ENCODE measurements at places on chromosomes 2 and 18.

DNA sequence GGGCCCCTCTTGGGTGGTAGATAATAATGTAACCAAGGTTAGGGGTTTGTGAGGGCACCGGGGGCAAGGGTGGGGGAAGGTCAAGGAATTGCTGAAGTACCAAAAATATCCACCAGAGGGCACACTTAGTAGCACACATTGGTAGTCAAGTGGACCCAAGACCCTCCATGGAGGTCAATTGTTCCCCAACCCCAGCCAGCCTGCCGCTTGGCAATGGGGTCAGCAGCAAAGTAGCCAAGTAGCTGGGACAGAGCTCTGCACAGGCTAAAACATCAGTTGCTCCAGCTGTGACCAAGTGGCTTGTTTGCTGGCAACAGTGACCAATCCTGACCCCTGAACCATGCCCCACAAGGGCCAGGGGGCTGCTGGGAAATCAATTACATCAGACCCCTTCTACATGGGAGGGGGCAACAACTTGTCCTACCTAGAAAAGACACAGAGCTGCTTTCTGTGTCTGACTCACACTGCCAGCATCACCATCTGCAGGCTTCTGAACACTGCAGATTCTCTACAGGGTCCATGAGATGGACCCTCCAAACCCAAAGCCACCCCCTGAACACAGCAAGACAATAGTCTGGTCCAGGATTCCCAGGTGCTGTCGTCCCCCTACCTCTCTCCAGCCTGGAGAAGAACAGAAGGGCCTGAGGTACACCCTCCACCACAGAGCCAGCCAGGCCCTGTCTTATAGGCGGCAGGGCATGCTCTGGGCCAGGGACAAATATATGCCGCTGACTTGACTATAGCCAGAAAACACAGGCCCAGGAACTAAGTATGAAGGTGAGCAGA lies 76.0 kb downstream of the EMX1 start:
- peak; percentile 18 for DNase-seq

DNA sequence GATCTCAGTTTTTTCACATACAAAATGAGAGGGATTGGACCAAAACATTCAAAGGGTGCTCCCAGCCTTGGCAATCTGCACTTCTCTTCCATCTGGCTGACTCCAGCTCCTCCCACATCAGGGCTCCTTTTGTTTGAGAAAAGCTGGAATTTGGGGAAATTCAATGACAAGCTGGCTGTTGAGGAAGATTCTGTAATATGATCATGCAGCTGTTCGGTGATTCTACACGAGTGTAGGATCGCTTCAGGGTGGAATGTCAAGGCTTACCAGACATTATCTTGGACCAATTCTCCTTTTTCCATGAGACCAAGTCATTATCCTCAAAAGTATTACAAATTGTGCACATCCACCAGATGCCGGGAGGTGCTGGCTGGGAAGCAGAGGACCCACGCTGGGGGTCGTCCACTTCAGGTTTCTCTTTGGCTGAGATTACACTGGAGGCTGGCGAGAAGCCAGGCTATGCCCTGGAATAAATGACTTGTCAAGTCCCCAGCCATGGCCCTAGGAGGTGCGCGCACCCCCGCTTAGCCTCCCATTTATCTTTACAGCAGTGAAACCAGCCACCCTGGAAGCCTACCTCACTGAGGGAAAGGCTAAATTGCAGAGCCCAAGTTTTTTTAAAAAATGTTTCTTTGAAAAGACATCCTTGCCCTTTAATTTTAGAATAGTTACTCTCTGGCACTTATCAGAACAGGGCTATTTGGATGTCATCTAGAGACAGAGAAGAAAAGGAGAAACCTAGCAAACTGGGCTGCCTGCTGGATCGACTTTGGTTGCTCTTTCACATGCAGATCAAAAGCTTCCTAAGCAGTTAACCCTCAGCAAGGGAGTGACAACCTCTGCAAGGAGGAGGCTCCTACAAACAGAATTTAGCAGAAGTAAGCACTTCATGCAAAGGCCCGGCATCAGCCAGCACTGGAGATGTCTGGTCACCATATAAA lies 42.5 kb upstream of the LCLAT1 start:
- no peak for DNase-seq

- DNase-seq = peak; percentile 24
Measured at GRCh38 chr2:24009680-24010476, at the start of gene MFSD2B. MFSD2B (plus strand) TSS chr2:24010085; CDS start chr2:24010097, 12 bp downstream.

DNA sequence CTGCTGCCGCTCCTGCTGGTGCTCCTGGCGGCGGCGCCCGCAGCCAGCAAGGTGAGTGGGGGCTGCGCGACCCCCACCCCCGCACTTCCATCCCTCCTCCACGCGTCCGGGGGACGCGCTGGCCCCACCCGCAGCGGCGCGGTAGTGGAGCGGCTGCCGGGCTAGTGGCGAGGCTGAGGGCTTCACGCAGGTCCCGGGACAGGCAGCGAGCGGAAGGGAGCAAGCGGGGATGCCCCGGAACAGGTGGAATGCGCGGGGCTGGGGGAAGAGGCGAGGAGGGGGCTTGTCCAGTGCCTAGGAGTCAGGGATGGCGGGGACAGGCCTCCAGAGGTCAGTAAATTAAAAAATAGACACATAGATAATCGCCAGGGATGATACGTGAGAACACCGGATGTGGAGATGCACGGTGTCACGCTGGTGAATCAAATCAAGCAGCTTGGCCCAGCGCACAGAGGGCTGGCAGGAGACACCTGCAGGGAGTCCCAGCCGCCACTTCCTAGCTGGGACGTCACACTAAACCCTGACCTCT lies 403 bp downstream of the COL4A3 start:
- no peak for DNase-seq

DNA sequence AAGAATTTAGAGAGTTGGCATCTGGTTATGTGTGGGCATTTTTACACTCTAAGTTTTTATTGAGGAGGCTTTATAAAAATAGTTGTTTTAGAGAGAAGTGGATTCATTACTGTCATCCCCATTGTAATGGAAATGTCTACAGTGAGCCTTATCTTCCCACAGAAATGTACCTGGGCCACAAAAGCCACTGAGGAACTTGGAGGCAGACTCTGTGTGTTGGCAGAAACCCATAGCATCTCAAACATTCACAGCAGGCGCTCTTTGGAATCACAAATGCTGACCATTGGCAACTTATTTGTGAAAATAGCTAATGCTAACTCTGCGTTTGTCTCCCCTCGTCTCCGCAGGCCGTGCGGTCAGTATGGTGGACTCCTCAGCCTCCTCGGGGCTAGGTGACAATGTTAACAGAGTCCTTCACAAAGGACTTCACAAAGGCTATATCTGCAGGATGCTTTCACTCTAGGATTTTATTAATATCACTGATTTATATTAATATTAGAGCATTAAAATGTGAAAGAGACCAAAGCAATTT lies 689.1 kb upstream of the POU3F3 start:
- DNase-seq = no peak

DNA sequence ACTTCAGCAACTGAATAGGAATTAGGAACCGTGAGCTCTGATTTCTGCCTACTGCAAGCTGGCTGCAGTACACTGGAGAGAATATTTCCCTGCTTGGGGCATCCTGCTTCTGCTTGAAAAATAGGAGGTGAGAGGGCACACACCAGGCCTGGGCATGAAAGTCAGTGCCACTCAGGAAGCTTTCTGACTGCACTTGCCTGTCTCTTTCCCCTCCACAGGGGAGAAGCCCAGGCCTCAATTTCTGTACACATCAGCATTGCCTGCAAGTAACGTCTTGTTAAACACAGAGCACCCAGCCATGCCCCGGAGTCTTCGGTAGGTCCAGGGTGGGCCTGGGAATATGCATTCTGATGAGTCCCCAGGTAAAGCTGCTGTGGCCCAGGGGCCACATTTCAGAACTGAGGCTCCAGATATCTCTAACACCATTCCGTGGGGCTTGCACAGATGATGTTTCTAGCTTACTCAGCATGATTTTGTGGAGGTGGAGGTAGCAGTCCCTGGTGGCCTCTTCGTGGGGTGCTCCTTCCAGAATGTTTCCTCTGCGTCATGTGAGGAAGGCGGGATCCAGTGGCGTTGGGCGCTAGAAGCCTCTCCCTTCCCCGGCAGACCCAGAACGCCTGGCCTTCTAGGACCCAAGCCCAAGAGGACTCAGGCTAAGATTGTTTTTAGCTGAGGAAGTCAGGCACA lies 114.1 kb downstream of the ZBTB7C start:
- DNase-seq = no peak

DNA sequence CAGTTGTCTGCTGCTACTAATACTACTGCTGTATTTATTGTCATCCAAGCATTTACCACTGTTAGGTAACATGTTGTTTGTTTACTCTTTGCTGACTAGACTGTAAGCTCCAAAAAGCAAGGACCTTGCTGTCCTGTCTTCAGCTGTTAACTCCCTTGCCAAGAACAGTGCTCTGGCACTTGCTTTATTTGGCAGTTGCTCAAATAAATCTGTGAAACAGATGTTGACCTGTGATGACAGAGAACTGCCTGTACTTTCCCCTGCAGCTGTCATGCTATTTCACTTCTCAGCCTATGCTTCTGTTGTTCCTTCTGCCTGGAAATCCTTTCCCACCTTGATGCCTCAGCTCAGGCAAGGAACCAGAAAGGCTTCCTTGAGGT lies 181.2 kb downstream of the ATAD2B start:
- DNase-seq = peak; percentile 57

- DNase-seq = no peak
Measured at GRCh38 chr2:131425231-131425941, 50.5 kb upstream of the TUBA3D start.

GRCh38 chr2:239184968-239185903 lies 215.6 kb downstream of the HDAC4 start:
- DNase-seq = no peak

GRCh38 chr2:62472312-62472711 lies 33.7 kb downstream of the TMEM17 start:
- no peak for DNase-seq

- peak; percentile 92 for DNase-seq
Measured at GRCh38 chr2:9191041-9191481, 15.6 kb upstream of the ASAP2 start.

GRCh38 chr2:21038403-21039073 lies 5.3 kb downstream of the APOB start:
- DNase-seq = peak; percentile 75

DNA sequence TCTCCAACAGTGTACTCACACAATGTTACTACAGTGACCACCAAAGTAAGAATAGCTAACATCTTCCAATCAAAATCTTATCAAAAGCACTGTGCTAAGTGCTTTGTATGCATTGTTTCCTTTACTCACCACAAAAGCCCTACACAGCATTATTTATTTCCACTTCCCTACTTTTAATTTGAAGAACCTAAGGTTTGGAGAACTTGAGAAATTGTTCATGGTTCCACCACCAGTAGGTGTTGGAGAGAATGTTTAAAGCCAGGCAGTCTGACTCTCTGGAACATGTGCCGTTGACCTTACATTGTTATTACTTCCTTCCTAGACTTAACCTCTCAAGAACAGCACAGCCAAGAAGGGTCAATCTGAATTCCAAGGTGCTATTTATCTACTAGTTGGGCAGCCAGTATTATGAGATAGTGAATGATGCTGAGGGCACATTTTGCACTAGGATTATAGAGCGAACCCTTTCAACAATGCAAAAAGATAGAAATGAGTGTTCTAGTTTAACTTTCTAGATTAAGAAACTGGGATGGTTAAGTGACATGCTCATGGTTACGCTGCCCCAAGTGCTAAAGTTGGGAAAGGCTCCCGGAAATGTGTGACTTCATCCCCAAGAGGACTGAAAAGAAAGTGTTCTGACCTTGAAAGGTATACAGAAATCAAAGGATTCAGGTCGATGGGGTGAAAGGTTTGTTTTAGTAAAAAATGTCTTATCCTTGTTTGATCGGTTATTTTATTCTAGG lies 55.2 kb upstream of the FAM136A start:
- DNase-seq = no peak

GRCh38 chr2:98608962-98609604 lies 694 bp downstream of the UNC50 start:
- DNase-seq = peak; percentile 47

DNA sequence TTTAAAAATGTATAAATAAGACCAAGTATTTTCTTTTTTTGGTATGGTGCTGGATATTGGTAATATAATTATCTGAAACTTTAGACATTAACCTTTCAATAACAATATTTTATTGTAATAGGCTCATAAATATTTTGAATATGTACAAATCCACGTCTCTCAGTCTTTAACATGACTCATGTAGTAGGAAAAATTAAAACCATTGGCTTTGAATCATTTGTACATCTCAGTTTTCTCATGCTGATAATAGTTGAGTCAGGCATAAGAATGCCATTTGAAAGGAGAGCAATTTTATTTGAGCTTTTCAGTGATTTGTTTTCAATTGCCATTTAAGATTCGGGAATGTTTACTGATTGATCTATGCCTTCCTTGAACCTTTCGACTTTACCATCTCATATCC lies 364.8 kb downstream of the TGIF1 start:
- DNase-seq = peak; percentile 81

DNA sequence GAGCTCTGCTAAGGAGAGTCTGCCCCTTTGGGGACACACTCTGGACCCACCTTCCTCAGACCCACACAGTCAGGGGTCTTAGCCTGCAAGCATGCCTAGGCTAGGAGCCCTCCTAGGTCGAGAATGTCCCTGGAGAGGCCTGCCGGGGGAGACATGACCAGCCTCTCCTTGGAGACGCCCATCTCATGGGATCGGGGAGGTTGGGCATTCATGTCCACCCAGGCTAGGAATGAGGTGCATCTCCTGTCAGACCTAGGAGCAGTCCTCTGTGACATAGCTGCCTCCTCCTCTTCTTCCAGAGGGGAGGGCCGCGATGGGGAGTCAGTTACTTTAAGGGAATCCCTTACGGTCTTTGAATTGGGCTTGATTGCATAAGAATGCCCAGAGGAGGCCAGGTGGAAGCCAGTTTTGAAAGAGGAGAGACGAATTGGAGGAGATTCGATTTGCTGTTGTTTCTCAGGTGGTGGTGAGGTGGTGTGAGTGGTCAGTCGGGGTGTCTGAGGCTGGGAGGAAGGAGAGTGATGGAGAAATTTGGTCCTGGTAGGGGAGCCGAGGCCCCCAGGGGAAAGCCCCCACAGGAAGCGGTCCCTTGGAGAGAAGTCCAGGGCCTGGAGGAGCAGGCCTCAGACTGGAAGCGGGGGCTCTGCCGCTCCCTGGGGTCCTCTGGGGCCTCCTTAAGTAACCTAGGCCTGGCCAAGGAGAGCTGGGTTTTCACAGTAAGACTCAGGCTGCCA lies 241.3 kb downstream of the DYSF start:
- no peak for DNase-seq

All from amniotic epithelial cell (primary cell).